Ascending aorta (tissue), 2 donors: ENCODE measurements at places on chromosomes 6 and 20.
A peak's percentile ranks its signal among the peaks of the same experiment; 100 is the strongest.

- no peak for DNase-seq
Measured at GRCh38 chr6:161171207-161171606, 102.7 kb downstream of the AGPAT4 start.

DNA sequence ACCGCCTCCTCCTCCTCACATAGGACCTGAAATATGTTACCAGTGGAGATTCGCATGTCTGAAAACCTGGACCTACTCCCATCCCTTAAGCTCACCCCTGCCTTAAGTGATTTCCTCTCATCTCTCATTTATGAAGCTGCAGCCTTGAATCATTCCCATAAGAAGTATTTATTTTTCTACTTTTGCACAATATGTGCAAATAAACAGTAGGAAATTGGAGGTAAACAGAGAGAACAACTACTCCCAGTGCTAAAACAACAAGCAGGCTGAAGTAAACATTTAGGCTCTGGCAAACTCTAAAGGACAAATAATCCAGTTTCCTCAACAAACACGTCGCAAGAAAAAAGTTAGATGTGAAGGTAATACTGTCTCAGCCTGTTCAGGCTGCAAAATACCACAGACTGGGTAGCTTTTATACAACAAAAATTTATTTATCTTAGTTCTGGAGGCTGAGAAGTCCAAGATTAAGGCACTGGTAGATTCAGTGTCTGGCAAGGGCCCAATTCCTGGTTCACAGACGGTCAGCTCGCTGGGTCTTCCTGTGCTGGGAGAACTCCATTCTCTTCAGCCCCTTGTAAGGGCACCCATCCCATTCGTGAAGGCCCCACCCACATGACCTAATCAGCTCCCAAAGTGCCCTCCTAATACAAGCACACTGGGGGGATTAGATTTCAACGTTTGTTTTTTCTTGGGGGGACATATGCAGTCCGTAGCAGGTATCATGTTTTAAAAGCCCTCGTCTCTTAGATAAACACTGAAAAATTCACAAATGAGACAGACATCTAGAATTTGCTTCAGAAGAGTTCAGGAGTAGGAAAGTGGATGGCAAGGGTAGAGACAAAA lies 15.6 kb downstream of the SPATA2 start:
- no peak for DNase-seq

- no peak for DNase-seq
Measured at GRCh38 chr20:33291830-33292355, 8.9 kb downstream of the BPIFB1 start.

DNA sequence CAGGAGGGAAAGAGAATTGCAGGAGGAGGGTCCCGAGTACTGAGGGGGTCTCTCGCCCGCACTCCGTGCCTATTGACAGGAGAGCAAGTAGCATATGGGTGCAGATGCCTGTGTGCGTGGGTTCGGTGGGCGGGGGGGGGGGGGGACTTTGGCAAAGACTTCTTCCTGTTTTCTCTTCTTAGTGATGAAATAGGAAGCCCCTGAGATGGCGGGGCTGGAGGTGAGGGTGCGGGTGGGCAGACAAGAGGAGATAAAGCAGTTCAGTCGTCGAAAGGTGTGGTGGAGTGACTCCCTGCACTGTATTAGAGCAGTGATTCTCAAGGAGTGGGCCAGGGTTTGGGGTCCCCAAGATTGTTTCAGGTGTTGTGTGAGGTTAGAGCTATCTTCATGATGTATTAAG lies 3.7 kb downstream of the NAA20 start:
- no peak for DNase-seq

- DNase-seq = no peak
Measured at GRCh38 chr6:156438350-156438923, 338.7 kb upstream of the ARID1B start.

DNA sequence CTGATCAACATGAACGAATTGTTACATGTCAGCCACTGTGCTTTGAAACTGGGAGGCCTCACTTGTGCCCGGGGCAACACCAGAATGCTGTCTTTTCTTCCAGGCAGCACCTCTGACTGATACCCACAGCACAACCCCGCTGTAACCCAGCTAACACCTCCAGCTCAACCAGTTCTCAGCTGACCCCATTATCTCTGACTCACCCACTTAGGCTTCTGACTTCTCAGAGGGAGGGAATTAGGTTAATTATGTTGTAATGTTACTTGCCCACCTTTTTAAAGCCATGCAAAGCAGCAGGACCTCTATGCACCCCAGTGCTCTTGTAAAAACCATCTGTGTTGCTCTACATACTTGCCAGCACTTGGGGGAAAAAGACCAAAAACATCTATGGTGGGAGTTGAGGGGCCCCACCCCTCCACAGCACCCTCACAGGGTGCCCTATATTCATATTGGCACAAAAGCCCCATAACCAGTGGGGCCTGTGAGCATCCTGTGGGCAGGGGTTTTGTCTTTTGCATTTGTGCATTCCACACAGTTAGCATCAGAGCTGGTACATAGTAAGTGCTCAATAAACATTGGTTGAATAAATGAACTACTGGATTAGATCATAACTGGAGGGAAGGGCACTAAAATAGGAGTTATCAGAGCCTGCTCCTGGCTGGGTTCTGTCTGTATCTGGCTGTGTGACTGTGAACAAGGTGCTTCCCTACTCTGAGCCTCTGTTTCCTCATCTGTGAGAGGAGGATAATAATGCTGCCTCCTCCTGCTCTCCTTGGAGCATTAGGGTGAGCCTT lies 22.3 kb downstream of the BNIP5 start:
- DNase-seq = no peak

GRCh38 chr20:59325142-59325523 lies 24.7 kb downstream of the EDN3 start:
- no peak for DNase-seq

DNA sequence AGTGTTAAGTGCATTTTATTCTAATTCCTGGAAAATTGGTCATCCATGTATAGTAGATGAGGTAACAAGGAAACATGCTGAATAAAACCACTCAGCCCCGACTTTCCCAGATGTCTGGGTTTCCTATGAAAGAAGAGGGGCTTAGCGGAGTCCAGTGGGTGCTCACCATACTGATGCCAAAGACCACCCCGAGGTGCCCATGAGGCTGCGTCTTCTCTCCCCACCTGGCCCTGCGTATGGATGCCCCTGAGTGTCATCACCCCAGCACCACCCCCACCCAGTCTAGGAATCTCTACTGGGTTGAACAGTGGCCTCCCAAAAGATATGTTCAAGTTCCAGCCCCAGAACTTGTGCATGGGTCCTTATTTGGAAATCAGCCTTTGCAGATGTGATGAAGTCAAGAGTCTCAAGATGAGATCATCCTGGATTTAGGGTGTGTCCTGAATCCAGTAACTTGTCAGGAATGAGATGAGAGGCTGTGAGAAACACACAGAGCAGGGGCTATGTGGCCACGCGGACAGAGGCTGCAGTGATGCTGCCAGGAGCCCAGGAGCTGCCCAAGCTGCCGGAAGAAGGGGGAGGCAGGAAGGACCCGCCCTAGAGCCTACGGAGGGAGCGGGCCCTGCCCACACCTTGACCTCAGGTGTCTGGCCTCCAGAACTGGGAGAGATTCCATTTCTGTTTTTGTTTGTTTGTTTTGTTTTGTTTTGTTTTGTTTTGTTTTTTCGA lies 124.6 kb upstream of the CDH4 start:
- no peak for DNase-seq

GRCh38 chr6:38110481-38110971 lies 291.0 kb downstream of the ZFAND3 start:
- DNase-seq = no peak

GRCh38 chr20:478010-478948 lies 15.9 kb upstream of the TBC1D20 start:
- DNase-seq = no peak

- no peak for DNase-seq
Measured at GRCh38 chr6:53539561-53539960, 5.3 kb downstream of the GCLC start.

- no peak for DNase-seq
Measured at GRCh38 chr6:107655245-107655644, 165.3 kb downstream of the SOBP start.

DNA sequence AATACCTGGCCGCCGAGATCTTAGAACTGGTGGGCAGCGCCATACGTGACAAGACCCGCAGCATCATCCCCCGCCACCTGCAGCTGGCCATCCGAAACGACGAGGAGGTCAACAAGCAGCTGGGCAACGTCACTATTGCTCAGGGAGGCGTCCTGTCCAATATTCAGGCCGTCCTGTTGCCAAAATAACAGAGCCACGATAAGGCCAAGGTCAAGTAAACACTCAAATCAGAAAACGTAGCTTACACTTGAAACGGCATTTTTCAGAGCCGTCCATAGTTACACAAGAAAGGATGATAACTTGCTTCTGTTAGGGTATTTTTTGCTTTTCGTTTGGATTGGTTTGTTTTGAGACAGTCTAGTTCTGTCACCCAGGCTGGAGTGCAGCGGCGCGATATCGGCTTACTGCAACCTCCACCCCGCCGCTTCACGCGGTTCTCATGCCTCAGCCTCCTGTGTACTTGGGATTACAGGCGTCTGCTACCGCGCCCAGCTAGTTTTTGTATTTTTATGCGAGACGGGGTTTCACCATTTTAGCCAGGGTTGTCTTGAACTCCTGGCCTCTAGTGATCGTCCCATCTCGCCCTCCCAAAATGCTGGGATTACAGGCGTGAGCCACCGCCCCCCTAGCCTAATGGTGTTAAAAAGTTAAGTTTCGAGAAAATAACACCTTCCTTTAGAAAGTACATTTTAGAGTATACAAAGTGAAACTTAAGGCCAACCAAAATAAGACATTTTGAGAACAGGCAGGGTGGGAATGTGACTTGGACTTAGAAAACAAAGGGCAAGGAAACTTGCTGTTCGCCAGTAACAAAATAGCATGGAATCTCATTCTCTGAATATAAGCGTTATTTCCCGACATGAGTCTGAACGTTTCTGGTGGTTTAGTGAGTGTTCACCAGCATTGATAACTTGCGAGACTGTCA lies 42.8 kb upstream of the HFE start:
- DNase-seq = peak; percentile 33

DNA sequence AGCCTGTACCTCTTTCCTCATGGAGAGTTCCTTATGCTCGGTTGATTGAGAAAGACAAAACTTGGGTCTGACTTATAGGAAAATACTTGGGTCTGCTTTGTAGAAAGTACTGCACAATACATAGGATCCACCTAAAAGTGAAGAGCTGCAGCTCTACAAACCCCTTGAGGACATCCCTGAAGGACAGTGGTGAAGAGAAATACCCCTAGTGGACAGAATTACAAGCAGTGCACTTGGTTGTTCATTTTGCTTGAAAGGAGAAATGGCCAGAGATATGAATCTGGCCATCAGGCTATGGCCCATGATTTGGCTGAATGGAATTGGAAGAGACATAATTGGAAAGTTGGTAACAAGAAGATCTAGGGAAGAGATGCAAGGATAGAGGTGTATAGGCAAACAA lies 8.3 kb downstream of the CD24 start:
- DNase-seq = no peak

GRCh38 chr20:60587986-60588385 lies 629.8 kb downstream of the CDH26 start:
- DNase-seq = no peak

GRCh38 chr20:58310291-58310782 lies 822 bp downstream of the RAB22A start:
- no peak for DNase-seq

DNA sequence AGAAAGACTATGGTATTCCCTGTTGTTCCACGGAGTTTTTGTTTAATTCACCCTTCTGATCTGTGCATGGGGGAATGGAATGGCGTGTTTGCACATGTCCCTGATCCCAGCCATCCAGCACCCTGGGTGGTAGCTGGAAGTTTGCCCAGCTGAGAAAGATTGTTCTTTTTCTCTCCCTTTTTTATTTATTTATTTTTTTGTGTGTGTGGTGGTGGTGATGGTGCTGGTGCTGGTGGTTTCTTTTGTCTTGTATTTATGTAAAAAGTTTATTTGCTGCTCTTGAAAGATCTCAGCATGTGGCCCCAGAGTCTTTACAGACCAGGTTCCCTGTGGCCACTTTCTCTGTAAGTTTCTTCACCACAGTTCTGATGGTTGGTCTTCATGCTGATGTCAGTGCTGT lies 372.6 kb downstream of the UTRN start:
- no peak for DNase-seq

GRCh38 chr6:93423542-93423941 lies 4.2 kb upstream of the EPHA7 start:
- DNase-seq = no peak

DNA sequence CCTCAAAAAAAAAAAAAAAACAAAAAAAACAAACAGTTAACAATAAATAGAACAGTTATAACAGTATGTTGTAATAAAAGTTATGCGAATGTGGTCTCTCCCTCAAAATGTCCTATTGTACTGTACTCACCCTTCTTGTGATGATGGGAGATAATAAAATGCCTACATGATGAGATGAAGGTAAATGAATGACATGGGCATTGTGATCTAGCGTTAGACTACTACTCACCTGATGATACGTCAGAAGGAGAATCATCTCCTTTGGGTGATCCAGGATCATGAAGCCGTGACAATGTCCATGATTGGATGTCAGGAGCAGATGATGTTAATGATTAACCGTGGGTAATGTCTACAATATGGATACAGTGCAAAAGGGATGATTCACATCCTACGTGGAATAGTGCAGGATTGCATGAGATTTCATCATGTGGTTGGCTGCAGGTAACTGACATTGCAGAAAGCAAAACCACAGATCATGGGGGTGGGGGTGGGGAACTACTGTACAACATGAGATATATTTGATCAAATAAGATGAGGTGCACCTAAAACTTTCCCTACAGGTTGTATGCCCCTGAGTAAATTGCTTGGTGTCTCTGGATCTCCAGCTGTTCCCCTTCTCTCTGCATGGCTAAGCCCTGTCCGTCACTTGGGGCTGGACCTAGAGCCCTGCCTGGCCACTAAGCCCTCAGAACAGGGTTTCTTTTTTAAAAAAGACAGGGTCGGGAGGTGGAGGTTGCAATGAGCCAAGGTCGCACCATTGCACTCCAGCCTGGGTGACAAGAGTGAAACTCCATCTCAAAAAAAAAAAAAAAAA lies 6.2 kb upstream of the RBCK1 start:
- no peak for DNase-seq

DNA sequence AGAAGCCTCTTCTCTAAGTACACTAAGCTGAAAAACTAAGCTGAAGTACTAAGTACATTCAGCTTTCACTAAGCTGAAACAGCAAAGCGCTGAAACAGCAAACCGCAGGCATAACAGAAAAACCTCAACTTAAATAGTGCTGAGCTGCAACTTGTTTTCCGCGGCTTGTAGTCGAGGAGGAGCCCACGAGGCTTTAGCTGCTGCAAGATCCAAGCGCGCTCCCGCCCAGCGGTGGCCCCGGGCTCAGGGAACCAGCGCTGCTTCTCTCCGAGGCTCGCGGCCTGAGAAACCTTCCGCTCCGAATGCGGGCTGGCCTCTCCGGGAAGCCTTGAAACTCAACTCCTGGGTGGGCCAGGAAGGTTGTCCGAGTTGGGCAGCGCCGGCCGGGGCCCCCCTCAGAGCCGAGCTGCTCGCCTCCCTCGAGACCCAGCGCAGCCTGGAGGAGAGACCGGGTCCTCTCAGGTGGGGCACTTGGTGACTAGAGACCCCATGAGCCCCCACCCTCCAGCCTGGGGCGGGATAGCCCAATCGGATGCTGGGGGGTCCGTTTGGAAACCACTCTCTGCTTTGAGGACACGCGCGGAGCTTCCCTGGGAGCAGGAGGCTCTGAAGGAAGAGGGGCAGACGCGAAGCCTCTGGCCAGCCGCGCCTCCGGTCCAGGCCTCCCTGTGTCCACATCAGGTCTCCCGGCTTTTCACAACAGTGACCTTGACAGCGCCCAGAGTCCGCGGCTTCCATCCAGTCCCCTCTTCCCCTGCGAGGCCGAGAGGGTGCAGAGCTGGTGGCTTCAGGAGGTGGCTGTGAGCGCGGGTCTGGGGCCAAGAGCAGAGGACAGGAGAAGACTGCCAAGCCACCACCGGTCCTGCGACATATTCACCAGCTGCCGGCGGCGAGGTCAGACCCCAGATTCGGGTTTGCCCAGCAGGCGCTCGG lies 38.1 kb upstream of the HLA-E start:
- no peak for DNase-seq
